Jurkat, Clone E6-1 (cell line): ENCODE measurements at places on chromosomes 2 and 18.
A peak's percentile ranks its signal among the peaks of the same experiment; 100 is the strongest.

DNA sequence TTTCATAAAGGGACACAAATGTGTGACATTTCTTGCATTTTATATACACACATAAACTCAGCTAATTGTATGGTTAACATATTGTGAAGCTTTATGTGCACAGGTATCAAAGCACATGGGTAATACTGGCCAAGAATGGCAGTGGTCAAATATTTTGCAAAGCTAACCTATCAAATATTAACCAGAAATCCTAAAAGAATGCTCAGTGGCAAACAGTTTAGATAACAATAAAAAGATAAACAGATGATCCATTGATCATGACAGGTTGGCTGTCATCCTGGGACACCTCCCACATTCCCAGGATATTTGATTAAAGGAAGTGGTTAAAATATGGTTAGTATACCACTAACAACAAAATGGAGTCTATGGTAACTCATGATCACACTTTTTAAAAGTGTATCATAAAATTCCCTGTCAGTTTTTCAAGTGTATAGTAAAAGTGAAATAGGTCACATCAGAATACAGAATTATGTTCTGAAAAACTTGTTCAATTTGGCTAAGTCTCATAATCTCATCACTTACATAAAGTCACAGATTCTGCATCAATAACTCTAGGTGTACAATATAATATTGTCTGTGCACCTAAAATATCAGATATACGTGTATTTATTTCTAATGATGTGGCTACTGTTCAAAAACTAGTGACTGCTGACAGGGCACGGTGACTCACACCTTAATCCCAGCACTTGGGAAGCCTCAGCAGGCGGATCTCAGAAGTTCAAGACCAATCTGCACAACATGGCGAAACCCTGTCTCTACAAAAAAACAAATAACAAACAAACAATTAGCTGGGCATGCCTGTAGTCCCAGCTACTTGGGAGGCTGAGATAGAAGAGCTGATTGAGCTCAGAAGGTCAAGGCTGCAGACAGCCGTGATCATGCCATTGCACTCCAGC lies 48.9 kb downstream of the CDH2 start:
- no peak for DNase-seq

- no peak for DNase-seq
These were observed 3.8 kb downstream of the CATIP start for GRCh38 chr2:218360453-218360852.

DNA sequence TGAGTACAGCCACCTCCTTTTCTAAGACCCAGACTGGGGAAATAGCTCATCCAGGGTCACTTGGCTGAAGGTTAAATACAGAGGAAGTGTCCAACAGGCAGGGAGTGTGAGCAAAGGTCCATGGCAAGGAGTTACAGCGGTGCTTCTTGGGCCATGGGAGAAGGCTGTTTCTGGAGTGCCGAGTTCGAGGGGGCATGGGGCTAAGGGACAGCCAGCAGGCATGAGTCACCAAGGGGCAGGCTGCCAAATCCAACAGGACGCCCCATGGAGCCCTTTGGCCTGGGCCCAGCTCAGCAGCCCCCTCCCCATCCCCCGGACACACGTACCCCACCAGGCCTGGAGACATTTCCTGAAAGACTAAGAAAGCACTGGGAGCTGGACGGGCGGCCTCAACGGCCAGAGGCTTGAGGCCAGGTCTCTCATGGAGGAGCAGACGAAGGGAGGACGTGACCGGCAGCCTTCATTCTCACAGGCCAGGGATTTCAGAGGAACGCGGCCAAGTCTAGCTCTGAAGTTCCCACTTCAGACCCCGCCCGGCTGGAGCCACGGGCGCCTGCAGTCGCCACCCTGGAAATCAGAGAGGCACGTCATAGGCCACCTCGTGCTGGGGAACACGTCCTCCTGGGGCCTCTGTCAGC lies 160.4 kb downstream of the SMAD7 start:
- no peak for DNase-seq

DNA sequence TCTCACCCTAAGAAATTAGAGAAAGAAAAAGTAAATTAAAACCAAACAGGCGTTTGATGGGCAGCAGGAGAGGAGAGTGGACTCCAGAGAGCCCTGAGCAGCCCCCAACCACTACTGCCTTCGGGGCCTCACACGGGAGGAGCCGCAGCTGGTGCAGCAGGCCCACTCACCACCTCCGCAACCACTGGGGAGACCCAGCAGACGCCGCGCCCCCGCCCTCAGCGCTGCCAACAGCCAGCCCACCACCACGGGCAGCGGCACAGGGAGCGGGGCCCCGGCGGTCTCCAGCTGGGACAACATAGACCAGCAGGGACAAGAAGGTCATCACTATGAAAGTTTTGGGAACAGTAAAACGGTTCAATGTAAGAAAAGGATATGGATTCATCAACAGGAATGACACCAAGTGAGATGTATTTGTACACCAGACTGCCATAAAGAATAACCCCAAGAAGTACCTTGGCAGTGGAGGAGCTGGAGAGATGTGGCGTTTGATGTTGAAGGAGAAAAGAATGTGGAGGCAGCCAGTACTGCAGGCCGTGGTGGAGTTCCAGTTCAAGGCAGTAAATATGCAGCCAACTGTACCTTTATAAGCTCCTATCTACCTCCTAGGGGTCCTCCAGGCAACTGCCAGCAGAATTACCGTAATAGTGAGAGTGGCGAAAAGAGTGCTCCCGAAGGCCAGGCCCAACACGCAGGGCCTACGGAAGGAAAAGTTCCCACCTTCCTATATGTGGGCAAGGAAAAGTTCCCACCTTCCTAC lies 76.5 kb downstream of the OLA1 start:
- DNase-seq, result no peak

DNA sequence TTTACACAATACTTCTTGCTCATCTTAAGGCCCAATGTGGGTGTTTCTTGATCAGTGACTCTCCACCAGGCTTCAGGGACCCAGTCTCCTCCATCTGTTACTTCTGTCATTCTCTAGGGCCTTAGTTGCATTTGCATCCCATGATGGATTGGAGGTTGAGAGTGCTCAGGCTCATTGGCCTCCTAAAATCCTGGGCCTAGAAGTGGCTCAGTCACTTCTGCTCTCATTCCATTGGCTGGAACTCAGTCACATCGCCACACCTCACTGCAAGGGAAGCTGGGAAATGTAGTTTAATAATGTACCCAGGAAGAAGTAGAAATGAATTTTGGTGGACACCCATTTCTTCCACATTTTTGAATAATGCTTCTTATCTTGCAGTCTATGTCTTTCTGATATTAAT lies 223.5 kb downstream of the HRH4 start:
- DNase-seq, result no peak

GRCh38 chr2:54644236-54644635 lies 79.2 kb upstream of the EML6 start:
- no peak for DNase-seq

- no peak for DNase-seq
These were observed 290.2 kb downstream of the ZNF385B start for GRCh38 chr2:179571252-179571651.

DNA sequence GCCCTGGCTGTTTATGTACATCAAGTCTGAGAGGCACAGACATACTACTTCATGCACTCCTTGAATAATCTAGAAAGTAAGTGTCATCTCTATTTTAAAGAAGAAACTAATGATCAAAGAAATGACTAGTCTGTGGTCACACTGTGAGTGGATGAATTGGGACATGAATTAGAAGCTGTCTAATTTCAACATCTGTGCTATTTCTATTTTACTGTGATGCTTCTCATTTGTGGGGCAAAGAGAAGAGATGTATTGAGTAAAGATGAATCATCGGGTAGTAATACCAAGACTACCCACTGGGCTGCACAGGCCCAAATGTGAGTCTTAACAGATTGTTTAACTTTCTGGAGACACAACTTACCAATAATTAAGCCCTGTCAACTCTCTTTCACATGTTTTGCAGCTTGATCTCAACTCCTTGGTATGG lies 42.4 kb upstream of the MTIF2 start:
- DNase-seq, result peak; percentile 2

DNA sequence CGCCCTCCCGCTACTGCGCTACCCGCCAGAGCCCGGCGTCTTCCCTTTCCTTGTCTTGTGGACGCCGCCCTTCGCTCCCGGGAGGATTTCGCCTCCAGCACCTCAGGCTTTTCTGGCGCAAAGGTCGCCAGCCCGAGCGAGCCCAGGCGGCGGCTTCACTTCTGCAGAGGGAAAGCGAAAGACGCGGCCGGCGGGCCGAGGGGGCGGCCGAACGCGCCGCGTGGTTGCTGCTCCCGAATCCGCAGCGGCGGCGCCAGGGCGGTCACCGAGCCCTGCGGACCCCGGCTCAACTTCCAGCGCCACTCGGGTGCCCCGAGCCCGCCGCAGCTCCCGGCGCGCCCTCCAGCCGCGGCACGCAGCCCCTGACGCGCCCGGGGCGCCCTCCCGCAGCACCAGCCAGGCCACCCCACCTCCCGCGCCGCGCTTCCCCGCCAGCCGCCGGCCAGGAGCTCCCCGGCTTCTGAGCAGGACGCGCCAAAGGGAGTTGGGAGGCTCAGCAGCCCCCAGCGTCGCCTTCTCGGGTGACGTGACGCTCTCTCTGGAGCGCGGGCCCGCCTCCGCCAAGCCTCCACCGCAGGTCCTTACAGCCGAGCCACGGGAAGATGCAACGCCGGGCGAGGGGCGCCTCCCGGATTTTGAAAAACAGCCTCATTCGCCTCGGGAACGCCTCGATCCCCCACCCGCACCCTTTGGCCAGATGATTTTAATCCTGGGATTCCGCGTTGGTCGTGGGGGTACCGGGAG lies 84.9 kb upstream of the EPB41L3 start:
- no peak for DNase-seq

- DNase-seq, result no peak
These were observed 162.0 kb downstream of the SLC8A1 start for GRCh38 chr2:40289771-40290404.

- DNase-seq, result no peak
These were observed 488.6 kb downstream of the CPS1 start for GRCh38 chr2:211045025-211045424.

- DNase-seq, result no peak
These were observed 18.3 kb upstream of the ICOS start for GRCh38 chr2:203918264-203918663.

DNA sequence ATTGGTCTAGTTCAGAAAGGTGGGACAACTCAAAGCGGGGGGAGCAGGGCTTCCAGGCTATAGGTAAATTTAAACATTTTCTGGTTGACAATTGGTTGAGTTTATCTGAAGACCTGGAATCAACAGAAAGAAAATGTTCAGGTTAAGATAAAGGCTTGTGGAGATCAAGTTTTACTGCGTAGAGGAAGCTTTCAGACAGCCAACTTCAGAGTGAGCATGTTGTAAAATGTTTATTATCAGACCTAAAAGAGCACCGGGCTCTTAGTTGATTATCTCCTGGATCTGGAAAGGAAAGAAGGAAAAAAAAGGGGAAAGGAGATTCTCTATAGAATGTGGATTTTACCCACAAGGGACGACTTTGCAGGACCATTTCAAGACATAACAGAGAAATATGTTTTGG lies 227.0 kb upstream of the SH3BP4 start:
- no peak for DNase-seq

DNA sequence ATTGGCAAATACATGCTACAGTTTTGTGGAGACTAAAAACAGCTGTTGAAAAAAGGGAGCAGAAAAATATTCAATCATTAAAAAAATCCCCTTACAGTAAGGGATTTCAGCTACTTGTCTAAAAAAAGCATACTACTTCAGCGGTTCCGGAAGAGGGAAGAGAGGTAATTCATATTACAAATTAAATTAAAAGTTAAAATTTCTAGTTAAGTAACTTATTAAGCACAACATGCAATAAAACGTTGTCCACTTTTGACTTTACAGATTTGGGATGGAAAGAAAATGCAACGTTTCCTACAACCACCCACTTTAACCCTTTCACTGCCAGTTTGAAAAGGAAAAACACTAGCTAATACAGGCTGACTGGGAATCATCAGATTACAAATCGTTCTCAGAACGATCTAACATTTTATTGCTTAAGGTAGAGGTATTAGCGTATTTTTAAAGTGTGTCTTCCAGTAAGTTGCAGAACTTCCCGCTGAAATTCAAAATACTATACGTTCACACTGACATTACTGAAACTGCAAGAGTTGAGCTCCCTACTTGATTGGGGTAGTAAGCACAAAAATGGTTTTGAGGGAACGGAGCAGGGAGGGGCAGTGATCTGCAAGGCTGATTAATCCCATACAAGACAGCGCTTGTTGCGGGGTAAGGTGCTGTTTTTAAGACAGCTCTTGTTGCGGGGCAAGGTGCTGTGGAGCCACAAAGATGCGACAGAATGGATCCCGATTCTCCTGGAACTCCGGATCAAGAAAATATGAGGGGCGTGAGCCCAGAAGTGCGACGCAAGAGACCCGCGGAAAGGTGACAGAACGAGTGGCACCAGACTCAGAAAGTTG lies 743 bp downstream of the HADHA start:
- DNase-seq, result peak; percentile 21

GRCh38 chr2:23498943-23499342 lies 114.0 kb downstream of the KLHL29 start:
- no peak for DNase-seq

DNA sequence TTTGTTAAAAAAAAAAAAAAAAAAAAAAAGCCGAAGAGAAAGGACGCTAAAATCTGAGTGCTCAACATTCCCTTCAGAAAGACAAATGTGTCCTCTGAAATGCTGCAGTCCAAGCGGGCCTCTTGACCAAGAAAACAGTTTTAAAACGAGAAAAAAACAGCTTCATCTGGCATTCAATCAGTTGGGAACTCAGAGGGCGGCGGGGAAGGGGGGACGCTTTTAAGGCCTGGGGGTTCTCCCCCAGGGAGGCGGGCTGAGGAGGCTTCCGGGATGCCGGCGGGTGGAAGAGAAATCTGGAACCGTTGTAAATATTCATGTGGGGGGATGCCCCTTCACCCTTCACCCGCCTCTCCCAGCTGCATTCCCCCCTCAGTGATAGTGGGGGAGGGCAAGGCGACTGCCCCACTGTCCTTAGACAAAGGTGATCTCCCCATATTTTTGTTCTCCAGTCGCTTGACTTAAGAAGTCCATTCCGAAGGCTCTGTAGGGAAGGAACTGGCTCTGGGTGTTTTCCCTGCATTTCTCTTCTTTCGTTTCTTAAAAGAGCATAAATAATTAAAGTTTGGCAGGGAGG lies 3.3 kb upstream of the HOXD11 start:
- DNase-seq, result no peak

GRCh38 chr2:98013407-98014042 lies 17.8 kb upstream of the TMEM131 start:
- DNase-seq, result no peak

GRCh38 chr2:149420053-149420963 lies 89.9 kb downstream of the LYPD6 start:
- DNase-seq, result no peak

DNA sequence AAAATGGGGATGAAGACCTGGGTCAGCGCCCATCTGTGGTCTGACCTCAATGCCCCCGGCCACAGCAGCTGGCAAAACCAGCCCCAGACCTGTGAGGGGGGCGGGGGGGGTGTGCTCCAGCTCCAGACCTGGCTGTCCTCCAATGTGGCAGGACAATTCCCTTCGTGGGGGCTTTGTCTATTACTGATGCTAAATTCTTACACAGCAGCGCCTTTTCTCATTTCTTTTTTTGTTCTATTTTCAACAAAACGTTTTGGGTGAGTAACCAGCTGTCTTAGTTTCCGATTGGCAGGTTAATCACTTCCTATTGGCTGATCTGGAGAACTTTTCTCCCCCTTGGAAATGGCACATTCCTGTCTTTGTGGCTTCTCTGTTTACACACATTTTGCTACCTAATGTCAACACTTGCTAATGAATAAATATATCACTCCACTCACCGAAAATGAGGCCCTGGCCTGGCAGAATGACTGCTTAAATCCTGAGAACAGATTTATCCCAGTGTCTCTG lies 4.4 kb downstream of the SMAD7 start:
- DNase-seq, result no peak
